ENCODE measurements at places on chromosomes 5 and 9.

DNA sequence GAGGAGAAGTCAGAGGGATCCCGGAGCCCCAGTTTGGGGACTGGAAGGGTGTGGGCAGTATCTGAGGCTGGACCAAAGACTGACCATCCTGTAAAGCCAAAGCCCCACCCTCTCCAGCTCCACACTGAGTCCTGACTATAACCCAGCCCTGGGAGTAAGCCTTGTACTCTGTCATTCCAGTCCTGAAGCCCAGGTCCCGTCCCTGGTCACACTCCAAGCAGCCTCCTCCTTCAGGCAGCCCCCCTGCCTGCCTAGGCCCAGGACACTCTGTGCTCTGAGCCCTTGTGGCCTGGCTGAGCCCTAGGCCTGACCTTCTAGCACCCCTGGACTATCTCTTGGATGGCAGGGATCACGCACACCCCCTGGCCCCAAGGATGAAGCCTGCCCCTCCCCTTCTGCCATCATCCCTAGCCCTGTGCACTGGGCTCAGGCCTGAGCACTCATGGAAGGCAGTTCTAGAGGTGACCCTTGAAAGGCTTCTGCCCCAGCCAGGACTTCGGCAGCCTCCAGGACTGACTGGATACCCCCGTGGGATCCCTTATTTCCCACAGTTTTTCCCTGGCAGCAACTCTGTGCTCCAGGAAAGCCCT is 28.0 kb upstream of the ENHO start:
- no peak for DNase-seq

DNA sequence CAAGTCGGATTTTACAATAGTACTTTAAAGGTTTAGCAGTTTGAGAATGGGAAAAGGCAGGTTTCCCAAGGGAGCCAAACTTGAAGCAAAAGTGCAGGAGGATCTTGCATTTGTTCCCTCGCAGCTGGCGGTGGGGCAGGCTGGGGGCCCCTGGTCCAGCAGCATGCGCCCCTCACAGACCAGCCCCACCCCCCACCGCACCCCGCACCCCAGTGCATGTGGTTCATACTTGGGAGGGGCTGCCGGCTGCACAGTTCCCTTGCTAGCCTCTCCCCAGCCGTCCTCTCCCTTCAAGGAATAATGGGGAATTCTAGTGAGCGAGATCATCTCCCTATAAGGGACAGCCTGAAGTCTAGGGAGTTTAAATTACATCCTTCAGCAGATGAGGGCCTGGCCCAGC is 273.1 kb upstream of the IRX2 start:
- no peak for DNase-seq

GRCh38 chr5:139574641-139575312 is 13.6 kb downstream of the UBE2D2 start:
- DNase-seq = no peak

- no peak for DNase-seq
Measured at GRCh38 chr9:109383947-109384346, 63.1 kb upstream of the EPB41L4B start.

GRCh38 chr5:138245717-138246116 is 28.7 kb downstream of the GFRA3 start:
- DNase-seq = no peak

GRCh38 chr5:65105301-65105700 is 336.6 kb downstream of the CWC27 start:
- no peak for DNase-seq

- no peak for DNase-seq
Measured at GRCh38 chr9:70477146-70477745, 62.8 kb upstream of the KLF9 start.

Measured in DMS79 treated with DMSO at 0.1 percent for 48 hours (cell line).